Activated CD4-positive, alpha-beta T cell treated with anti-CD3 and anti-CD28 coated beads, Interleukin-2, amount 50 U/mL, for 16 hours (primary cell): ENCODE measurements at places on chromosomes 5 and 9.

GRCh38 chr5:112077180-112077579 is 320.2 kb upstream of the NREP start:
- peak; percentile 11 for DNase-seq

DNA sequence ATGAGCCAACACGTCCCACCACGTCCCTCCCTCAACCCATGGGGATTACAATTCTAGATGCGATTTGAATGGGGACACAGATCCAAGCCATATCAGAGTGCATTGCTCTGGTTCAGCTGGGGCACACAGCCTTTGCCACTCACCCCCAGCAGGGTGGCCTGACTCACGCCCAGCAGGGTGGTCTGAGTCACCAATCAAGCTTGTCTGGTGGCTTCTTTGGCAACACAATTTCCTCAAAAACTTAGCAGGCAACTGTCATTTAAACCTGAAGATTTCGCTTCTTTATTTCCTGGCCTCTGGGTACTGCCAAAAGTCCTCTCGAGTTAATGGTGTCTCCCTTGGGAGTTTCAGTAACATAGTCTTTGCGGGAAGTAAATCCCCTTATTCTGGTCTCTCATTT is 16.3 kb upstream of the SEMA5A start:
- no peak for DNase-seq

- DNase-seq, result peak; percentile 33
Measured at GRCh38 chr5:80268916-80269315, 13.1 kb upstream of the SERINC5 start.

- no peak for DNase-seq
Measured at GRCh38 chr9:112726428-112726827, 8.5 kb upstream of the INIP start.

DNA sequence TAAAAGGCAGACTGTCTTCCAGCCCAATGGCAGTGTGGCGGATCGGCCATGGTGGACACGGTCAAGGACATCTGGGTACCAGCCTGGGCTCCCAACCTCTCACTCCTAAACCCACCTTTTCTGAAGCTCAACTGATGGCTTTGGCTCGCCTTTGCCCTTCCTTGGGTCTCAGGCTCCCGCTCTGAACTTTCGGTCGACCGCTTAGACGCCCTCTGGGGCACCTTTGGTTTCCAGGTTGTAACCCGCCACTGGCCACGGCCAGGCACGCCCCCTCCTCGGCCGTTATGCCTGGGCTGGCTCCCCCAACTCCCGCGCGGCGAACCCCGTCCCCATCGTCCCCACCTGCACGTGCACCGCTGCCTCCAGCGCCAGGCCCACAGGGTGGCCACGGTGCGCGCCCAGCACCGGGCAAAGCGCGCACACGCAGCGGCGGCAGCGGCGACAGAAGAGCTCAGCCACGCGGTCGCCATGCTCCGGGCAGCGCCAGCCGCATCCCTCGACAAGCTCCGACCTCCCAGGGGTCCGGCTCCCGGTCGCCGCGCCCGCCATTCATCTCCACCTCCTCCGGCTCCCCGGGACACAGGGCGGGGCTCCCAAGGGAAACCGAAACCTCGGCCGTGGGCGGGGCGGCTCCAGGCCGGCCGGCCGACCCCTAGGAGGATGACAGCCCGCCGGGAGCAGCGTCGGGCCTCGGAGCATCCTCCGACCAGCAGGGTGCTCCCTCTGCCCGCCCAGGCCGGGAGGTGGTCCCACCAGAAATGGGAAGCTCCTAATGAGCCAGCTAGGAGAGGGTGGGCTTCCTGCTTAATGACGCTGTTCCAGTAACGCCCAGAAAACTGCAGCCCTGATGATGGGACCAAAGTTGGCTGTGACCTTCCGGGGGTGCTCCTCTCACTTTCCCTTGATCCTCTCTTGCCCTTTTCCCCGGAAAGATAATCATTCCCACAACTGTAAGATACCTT is at the start of gene TRIM14:
TSS of gene TRIM14 (minus strand) at position 583 of the 962 bp plus-strand sequence. CDS start at position 549, 34 bp downstream.
- peak; percentile 70 for DNase-seq

GRCh38 chr5:14440582-14441431 is 140.8 kb upstream of the OTULINL start:
- DNase-seq, result no peak

DNA sequence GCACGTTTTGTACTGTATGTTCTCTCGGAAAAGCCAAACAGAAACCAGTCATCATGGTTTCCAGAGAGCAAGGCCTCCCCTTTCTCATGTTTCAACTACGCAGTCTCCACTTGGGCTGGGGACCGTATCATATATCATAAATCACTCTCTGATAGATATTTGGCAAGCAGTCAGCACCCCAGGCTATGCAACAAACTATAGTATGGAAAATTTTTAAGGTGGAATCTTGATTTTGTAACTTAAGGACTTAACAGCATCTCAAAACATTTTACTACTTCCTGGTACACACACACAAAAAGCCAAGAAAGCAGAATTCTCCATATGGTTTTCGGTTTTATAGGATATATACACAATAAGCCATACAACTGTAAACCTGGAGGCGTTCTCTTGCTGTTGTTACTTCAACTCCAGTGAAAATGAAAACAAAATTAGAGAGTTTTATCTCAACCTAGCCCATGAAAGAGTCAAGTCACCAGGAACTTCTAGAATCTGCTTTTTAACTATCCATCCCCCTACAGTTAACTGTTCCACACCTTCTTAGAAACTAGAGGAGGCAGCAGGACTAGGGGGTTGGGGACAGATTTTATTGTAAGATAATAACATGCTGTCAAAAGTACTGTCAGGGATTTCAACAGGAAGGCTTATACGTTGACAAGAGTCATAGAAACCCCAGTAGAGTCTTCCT is 283.4 kb downstream of the NFIB start:
- no peak for DNase-seq

- peak; percentile 39 for DNase-seq
Measured at GRCh38 chr9:92147030-92147851, 32.0 kb upstream of the SPTLC1 start.

GRCh38 chr5:112604732-112605630 is 132.7 kb upstream of the APC start:
- DNase-seq, result peak; percentile 5

DNA sequence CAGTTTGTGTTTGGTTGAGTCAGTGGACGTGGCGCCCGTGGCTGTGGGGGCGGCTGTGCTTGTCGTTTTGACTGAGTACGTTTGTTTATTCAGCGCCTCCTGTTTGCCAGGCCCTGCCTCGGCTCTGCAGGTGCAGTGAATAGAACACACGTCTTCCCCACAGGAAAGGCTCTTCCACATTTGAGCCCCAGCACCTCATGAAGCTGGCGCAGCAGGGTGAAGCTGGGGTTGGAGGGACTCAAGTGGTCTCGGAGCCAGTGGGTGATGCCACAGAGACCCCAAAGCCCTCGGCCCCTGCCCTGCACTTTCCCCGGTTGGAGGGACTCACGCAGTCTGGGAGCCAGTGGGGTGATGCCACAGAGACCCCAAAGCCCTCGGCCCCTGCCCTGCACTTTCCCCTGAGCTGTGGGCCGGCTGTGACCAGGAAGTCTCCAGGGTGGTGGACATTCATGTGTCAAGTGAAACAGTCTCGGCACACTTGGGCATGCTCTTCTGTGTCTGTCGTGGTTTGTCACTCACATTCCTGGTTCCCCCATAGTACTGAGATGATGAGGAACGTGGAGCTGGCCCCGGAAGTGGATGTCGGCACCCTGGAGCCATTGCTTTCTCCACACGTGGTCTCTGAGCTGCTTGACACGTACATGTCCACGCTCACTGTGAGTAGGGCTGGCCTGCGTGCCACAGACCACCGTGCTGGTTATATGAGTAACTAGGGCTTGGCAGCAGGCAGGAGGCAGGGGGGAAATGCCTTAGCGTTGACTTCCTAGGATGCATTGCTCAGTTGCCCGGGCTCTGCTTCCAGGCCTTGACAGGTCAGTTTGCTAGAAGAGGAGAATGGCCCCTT is 13.6 kb downstream of the EXOC3 start:
- no peak for DNase-seq

- DNase-seq, result no peak
Measured at GRCh38 chr5:92017776-92018175, 634.7 kb upstream of the ARRDC3 start.

DNA sequence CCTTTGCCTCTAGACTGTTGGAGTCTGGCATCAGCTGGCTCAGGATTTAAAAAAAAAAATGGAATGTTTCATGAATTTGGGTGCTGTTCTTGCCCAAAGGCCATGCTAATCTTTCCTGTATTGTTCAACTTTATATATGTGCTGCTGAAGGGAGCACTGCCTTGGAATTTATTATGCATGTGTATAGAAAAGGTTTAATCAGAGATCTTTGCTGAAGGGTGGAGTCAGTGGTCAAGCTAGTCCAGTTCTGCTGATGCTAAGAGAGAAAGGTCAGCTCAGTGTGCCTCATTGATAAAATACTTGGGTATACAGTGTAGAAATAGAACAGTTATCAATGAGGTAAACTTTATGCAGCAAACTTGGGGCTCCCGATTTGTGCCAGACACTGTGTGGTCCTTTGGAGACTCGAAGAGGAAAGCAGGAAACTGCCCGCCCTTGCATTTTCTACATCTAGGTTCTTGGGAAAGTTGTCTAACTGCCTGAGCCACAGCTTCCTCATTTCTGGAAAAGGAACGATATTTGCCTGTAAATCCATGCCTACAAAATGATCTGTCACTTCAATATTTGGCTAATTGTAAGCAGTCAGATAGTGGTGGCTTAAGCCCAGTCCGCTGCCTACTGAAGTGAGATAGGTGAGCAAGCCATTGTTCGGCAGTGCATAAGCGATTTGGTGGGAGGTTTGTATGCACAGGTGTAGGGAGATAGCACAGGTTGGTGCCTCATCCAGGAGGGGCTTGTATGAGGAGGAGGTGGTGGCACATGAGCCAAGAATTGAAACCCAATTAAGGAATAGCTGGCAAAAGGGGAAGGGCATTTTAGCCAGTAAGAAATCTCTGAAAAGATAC is 29.2 kb upstream of the GTF2H2C start:
- no peak for DNase-seq

GRCh38 chr9:130465383-130466096 is 20.8 kb downstream of the ASS1 start:
- DNase-seq, result no peak

GRCh38 chr5:75992753-75993152 is 90.4 kb upstream of the SV2C start:
- no peak for DNase-seq

GRCh38 chr5:10556289-10556807 is 7.5 kb upstream of the ANKRD33B start:
- no peak for DNase-seq

DNA sequence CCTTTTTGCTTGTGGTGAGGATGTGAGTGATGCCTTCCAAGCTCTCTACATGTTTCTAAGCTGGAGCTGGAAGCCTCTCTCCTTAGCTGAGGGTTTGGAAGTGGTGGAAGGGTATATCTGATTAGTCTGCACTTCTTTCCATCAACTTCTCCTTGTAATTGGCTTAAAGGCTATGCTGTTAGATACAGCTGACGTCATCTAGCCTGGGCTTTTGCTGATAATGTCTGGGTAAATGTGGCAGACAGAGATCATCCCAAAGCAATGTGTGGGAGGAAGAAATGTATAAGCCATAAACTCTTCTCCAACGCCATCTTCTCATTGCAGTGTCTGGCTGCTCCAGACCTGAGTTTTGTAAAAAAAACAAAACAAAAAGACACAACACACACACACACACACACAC is 29.3 kb downstream of the ZNF354C start:
- DNase-seq, result no peak

GRCh38 chr5:108561416-108562204 is 179.7 kb upstream of the FBXL17 start:
- no peak for DNase-seq

DNA sequence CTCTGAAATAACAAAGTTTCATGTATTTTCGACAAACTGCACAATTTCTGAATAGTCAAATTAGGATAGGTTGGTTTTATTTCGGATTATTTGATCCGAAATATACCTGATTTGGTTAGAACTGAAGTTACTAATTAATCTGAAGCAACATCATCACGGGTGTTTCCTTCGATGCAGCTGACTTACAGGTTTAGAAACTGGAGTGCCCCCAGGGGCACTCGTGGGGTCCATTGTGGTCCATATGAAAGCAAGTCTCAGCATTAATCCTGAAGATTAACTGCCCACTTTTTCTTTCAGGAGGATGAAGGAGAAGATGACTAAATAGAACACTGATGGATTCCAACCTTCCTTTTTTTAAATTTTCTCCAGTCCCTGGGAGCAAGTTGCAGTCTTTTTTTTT is 5.3 kb downstream of the SET start:
- no peak for DNase-seq

GRCh38 chr9:105887679-105888078 is 193.3 kb downstream of the TMEM38B start:
- no peak for DNase-seq

GRCh38 chr5:58224661-58225060 is 235.2 kb downstream of the PLK2 start:
- DNase-seq, result no peak

GRCh38 chr9:121300283-121301119 is 32.5 kb downstream of the GSN start:
- no peak for DNase-seq

DNA sequence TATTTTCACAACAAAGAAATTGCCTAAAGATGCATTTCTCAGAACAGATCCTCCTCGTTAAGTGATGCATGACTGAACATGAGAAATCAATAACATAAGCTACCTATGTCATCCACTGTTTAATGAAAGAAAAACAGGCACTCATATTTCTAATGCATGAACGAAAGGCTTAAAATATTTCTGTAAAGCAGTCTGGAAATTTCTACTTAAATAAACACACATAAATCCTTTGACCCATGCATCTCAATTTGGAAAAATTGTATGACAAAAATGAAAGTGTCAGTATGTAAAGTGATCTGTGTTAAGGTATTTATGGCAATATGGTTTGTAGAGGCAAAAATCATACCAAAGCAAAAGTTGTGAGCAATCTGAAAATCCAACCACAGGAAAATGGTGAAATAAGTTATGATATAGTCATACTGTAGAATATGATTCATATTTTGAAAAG is 399.2 kb upstream of the GRAMD2B start:
- DNase-seq, result no peak

DNA sequence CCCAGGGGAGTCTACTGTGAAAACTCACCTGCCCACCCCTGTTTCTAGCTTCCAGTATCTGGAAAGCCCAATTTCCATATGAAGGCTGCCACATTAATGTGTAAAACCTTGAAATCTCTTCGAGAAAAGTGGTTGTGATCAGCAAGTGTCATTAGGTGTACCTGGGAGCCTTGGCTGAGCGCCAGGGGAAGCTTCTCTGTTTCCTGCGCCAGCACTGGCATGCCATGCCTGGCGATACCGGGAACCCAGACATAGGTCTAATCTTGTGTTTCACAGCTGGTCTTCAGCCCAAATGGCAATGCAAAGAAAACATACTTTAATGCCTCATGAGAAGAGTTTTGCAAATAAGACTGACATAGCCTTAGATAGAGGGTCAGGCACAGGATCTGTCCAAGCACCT is 101.6 kb downstream of the TENT4A start:
- no peak for DNase-seq
